ENCODE measurements at places on chromosomes 1 and 21.

DNA sequence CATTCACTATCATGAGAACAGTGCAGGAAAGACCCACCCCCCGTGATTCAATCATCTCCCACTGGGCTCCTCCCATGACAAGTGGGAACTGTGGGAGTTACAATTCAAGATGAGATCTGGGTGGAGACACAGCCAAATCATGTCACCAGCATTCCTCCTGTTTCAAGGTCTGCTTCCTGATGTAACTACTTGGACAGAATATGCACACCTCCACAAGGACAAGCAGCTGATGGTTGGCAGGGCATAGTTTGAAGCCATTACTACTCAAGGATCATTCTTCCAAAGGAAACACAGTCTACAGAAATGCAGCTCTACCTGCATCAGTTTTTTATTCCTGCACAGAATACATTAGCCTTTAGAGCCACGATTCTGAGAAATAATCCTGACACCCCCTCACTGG is 28.5 kb upstream of the RNF2 start:
- DNase-seq: no peak

DNA sequence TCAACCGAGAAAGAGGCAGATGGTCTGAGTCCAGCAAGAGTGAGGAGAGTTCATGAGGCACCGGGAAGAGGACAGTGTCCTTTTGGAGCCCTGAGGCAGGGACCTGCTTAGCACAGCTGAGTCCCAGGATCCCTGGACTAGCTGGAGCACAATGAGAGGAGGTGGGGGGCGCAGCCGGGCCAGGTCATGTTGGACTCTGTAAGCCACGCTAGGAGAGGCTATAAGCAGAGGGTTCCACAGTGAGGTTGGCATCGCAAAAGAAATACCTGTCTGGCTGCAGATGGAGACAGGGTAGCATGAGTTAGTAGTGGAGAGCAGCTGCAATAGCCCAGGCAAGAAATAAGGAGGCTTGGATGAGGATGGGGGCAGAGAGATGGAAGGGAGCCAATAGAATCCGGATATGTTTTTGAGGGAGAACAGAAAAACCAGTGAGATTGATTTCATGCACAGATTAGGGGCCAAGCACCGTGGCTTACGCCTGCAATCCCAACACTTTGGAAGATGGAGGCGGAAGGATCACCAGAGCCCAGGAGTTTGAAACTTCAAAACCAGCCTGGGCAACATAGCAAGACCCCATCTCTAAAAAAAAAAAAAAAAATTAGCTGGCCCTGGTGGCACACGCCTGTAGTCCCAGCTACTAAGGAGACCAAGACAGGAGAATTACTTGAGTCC is 98.2 kb downstream of the DHRS3 start:
- DNase-seq: no peak

DNA sequence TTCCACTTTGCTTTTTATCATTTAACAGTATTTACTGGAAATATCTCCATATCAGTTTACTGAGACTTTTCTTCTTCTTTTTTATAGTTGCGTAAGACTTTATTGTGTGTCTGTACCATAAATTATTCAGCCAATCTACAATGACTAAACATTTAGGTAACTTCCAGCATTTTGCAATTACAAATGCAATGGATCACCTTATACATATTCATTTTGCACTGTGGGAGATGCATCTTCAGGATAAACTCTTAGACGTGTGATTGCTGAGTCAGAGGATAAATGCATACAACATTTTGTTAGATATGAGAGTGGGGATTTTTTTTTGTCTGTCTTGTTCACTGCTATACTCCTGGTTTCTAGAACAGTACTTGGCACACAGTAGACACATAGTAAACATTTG is 95.7 kb upstream of the GCLM start:
- no peak for DNase-seq

DNA sequence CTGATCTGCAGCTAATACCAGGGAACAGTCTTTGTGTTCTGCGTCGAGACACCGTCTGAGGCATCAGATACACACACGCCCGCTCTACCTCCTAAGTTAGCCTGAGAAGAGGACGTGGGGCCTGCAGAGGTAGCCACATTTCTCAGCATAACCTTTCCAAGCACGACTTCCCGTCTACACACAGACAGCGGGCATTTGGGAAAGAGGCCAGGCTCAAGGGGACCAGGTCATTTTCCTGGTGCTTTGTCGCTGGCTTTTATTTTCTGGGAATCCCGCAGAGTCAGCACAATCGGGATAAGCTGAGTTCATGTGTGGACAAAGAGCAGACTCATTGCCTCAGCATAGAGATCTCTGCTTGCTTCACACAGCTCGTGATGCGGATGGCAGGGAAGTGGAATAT is 72.5 kb upstream of the SMYD2 start:
- DNase-seq: no peak

DNA sequence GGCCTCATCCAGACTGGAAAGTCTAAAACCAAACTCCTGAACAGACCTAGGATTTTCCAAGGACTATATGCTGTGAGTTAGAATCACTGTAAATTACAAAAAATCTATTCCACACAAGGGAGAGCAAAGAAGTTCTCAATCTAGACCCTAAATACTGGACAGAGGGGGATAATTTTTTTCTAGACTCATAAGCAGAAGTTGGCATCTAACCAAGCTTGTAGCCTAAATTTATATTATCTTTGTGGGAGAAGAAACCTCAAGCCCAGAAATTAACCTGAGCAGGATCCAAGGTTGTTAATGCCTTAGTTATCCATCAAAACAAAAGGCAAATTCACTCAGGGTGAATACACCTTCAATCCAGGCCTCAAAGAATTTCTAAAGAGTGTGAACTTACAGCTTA is 290.2 kb downstream of the SMYD3 start:
- no peak for DNase-seq

GRCh38 chr1:110053552-110054428 is 16.7 kb downstream of the ALX3 start:
- DNase-seq: peak; percentile 48

GRCh38 chr1:21687081-21687529 is 17.9 kb upstream of the RAP1GAP start:
- DNase-seq: no peak

DNA sequence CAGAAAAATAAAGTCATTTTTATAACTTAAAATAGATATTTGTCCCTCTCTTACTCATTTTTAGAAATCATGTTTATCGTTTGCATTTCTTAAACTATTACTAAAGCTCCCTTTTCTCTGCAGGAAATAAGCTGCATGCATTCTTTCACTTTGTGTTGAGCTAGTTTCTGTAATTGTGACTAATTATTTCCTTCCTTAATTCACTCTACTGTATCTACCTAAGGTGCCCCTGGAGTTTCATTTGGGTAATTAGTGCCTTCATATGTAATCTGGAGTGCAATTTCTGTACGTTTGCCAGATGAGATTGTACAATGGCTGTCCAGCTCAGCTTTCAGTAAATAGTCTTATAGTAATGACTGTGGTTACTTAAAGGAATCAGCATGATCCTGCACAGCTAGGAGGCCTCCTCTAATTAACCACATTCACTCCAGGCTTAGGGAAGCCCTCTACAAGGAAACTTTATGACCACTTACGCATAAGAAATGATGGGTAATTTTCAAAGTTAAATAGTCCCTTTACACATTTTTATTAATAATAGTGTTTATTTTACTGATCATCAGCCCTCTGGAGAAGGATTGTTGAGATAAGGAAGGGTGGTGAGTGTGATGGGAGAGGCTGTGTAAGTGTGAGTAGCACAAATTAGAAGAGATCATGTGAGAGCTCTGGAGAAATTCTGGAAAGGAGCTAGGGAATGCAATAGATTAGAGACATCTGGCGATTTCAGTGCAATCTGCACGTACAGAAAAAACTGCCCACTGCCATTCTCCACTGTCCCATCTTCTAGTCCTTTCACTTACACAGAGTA is 86.8 kb downstream of the LRRC8C start:
- DNase-seq: no peak
